Activated naive CD4-positive, alpha-beta T cell treated with anti-CD3 and anti-CD28 coated beads, Interleukin-2, amount 50 U/mL, for 16 hours (primary cell): ENCODE measurements at places on chromosomes 3 and 15.

DNA sequence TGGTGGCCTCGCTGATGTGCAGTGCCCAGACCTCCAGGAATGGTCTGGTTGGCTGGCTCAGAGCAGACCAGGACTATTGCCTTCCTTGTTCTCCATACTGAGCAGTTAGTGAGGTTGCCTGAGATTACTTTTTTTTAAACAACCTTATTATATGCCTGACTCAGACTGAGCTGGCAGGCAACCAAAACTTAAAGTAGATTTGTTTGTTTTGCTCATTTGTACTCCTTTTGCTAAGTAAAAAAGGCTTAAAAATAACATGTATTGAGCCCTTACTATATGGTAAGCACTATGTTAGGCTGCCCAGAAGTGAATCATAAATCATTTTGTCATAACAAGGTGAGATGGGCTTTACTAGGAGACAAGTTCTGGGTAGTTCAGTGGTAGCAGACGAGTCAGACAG lies 92.4 kb downstream of the GHSR start:
- DNase-seq: no peak

- no peak for DNase-seq
Measured at GRCh38 chr3:58130591-58130990, 80.2 kb downstream of the DNASE1L3 start.

GRCh38 chr3:116000311-116000710 lies 377.0 kb downstream of the GAP43 start:
- DNase-seq: no peak

DNA sequence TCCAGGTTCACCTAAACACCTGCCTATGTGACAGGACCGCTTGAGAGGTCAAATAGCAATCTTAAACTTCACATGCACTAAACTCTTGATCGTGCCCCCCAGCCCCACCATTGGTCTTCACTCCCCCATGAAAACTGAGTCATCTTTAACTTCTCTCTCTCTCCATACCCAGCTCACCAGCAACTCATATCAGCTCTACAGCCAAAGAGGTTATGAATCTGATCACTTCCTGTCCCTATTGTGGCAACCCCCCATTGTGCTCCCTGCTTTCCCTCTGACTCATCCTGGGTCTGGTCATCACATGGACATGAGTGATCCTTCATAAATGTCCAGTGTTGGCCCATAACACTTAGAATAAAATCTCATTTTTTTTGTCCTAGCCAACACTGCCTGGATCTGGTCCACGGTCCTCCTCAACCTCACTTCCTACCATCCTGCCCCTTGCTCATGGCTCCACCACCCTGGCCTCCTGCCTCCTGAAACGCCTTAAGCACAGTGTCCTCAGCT lies 103.4 kb upstream of the HACD2 start:
- no peak for DNase-seq

DNA sequence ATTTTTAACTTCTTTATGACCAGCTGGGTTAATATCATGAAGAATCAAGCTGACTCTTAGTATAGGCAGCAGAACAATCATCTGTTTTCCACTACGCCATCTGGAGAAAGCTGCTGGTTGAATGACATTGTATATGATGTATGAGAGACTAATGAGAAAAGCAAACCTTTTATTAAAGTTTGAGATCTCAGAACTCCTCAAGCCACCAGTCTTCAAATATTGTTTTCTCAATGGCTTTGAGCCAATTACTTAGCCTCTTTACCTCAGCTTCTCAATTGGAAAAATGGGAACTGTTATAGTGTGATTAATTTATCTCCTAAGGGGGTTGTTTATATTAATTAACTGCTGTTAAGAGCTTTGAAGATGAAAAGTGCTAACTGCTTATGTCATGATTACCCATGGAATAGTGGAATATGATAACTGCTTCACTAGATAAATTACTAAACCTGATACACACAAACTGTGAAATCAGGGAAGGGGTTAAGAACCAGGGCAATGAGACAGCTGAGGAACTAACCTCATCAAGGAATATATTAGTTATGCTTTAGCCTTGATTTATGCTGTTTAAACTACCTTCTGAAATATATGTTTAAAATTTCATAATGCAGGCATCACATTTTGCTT lies 330.1 kb downstream of the SOX2 start:
- no peak for DNase-seq

- DNase-seq: no peak
Measured at GRCh38 chr3:102225407-102226132, 209.2 kb upstream of the ZPLD1 start.

DNA sequence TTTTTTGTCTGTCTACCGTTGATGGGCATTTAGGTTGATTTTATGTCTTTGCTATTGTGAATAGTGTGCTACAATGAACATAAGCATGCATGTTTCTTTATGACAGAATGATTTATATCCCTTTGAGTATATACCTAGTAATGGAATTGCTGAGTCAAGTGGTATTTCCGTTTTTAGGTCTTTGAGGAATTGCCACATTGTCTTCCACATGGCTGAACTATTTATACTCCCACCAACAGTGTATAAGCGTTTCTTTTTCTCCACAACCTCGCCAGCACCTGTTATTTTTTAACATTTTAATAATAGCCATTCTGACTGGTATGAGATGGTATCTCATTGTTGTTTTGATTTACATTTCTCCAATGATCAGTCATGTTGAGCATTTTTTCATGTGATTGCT lies 89.6 kb upstream of the GALNT15 start:
- no peak for DNase-seq

- no peak for DNase-seq
Measured at GRCh38 chr3:86991840-86992435, 989 bp upstream of the VGLL3 start.

DNA sequence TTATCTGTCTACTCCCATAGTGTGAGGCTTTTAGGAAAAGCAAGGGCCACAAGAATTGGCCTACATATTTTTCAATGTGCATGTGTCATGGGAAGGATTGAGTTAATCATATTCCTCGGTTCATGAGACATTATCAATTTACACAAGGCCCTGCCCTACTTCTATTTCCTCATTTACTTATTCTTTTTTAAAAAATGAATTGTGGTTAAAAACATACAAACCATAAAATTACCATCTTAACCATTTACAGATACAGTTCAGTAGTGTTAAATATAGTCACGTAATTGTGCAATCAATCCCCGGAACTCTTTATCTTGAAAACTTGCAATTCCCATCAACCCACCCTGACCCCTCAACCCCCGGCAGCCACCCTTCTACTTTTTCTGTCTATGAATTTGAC lies 284.0 kb upstream of the GADL1 start:
- no peak for DNase-seq

GRCh38 chr15:91862891-91863504 lies 9.5 kb downstream of the SLCO3A1 start:
- no peak for DNase-seq

- DNase-seq: no peak
Measured at GRCh38 chr3:150931745-150932144, 26.5 kb upstream of the MINDY4B start.

DNA sequence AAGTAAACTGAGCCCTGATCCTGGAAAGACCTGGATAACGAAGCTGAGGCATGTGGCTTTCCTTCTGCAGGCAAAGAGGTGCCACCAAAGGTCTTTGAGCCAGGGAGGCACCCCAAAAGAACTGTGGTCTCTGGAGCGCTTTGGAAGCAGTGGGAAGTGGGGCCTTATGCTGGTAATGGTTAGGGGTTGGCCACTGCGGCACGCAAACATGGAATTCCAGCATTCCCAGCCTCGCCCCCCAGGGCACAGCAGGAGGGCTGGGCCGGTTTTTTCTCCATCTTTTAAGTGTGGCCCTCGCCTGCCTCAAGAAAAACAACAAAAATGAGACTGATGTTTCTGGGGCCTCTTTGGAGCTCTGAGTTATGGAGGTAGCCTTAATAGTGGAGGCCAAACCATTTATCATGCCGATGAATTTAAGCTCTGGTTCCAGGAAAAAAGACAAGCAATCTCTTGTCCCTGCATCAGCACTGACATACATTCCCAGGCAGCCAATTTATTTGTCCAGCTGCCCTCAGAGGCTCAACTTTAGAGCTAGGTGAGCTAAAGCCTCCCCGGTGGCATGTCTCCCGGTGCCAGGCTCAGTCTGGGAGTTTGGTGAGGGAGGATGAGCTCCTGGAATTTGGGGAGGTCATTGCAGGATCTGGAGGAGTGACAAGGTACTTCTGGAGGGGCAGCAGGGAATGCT lies 109.0 kb downstream of the TLE3 start:
- no peak for DNase-seq

DNA sequence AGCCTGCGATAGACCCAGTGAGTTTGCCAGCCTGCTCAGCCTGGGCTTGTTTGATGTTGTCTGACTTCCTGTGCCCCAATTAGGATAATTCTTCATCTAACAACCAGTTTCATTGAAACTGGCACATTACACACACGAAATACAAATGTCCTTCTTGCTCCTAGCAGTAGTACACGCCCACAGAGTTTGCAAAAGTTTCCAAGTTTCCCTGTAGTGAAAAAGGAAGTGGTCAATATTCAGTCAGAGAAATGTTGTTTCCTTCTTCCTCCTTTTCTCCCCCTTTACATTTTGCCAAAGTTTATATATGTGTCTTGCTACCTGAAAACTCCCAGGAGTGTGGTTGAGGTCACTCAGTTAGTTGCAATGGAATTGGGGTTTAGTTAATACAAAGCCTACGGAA lies 58.4 kb upstream of the LRTM1 start:
- no peak for DNase-seq

GRCh38 chr3:128100161-128100560 lies 23.5 kb downstream of the RUVBL1 start:
- no peak for DNase-seq

DNA sequence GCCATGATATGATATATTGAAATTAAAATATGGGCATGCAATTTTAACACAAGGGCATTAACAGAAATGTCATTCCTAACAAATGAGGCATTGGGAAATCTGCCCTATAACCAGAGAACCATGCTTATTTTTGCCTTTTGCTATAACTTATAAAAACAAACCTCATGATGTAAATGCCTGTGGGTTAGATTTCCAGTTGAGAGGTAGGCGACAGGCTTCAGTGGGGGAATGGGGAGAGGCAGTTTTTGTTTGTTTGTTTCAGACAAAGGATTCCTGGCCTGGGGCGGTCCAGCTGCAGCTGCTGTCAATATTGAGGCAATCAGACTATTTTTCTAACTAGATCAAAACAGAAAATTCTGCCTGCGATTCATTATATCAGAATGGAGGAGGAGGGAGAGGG lies 490.4 kb upstream of the CFAP20DC start:
- no peak for DNase-seq

DNA sequence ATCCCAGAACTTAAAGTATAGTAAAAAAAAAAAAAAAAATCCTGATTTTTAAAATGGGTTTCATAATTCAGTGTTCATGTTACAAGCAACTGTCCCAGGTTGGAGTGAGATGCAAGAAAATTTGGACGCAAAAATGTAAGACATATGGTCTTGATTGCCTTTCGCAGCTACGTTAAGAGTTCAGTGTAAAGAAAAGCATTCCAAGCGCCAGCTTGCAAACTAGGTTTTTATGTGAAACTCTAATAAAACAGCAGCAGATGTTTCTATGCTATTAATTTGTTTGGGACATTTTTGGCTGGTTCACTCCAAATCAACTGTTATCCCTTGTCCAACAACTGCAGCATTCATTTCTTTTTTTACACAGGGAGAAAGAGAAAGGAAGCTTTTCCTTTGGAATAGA lies 957.8 kb downstream of the ROBO1 start:
- DNase-seq: no peak

- DNase-seq: no peak
Measured at GRCh38 chr3:186955898-186956696, 25.8 kb downstream of the ST6GAL1 start.

- DNase-seq: no peak
Measured at GRCh38 chr3:152915695-152916094, 80.8 kb downstream of the P2RY1 start.

GRCh38 chr3:188031121-188031520 lies 122.8 kb upstream of the LPP start:
- DNase-seq: no peak

DNA sequence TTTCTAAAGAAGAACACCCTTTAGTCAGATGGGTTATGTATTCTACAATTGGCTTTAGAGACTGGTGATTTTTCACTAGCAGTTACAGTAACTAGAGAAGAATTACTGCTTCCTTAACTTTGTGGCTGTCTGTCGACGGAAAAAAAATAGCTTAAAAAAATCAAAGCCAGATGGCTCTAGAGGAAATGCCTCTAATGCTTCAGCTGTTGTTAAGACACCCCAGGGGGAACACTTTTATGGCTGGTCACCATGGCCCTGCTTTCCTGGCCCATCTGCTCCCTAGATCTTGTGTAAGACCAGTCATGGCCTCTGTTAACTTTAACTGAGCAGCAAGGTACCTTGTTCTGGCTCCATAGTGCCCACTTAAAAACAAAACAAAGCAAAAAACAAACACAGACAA lies 198.6 kb upstream of the PLSCR5 start:
- no peak for DNase-seq

GRCh38 chr15:69954666-69955065 lies 143.1 kb downstream of the TLE3 start:
- DNase-seq: no peak

DNA sequence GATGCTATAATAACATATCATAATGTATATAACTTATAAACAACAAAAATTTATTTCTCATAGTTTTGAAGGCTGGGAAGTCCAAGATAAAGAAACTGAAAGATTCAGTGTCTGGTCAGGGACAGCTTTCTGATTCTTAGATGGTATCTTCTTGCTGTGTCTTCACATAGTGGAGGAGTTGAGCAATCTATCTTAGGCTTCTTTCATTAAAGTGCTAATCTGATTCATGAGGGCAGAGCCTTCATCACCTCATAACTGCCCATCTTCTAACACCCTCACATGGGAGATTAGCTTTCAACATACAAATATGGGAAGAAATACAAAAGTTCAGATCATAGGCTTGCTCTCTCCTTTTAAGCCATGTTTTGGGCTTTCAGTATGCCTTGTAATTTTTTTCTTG lies 774.8 kb upstream of the EPHA6 start:
- no peak for DNase-seq

DNA sequence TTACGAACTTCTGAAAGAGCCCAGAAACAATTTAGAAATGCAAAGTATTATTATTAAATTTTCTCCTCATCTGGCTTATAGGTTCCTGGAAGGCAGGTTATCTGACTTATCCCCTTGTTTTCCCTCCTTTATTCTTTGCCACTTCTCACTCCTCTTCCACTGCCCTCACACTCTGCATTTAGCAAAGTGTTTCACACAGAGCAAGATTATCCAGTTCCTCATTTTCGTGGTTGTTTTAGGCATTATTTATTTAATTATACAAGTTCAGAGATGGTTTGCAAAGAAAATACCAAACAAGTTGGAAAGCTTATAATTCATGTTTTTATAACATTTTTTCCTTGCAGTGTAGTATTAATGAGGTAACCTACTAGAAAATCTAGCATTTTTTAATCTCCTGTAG lies 544.9 kb downstream of the NSUN3 start:
- no peak for DNase-seq

DNA sequence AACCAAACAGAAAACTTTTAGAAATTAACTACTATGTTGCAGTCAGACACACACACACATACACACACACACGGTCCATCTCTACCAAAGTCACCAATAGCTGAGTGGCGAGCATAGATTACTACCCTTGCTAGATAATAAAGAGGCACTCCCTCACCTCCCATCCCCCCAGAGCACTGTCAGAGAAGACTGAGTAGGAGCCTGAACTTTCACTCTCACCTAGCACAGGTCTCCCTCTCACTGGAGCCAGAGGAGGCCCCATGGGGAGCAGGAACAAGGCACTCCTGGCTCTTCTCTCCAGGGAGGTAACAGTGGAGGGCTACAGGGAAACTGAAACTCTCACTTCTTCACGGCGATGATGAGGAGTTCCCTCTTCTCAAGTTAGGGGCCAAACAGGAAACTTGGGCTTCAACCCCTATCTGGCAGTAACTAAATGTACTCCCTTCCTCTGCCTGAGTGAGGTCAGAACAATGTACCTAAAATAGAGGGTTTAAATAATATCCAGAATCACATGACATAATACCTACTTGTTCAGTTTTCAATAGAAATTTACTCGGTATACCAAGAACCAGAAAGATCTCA lies 975.3 kb upstream of the GBE1 start:
- no peak for DNase-seq
